ENCODE measurements at places on chromosomes 5 and 9.

GRCh38 chr5:94793113-94793815, 174.8 kb downstream of the SLF1 start:
- DNase-seq, result no peak

GRCh38 chr5:80466669-80467485, 21.0 kb upstream of the FAM151B start:
- no peak for DNase-seq

DNA sequence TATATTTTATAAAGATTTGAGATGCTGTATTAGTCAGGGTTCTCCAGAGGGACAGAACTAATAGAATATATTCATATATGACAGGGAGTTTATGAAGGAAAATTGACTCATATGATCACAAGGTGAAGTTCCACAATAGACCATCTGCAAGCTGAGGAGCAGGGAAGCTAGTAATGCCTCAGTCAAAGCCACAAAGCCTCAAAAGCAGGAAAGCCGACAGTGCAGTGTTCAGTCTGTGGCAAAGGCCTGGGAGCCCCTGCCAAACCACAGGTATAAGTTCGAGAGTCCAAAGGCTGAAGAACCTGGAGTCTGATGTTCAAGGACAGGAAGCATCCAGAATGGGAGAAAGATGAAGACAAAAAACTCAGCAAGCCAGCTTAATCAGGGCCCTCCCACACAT, 382.2 kb downstream of the LRRC70 start:
- DNase-seq, result no peak

- DNase-seq, result no peak
Observed at GRCh38 chr5:36495611-36496010, 110.8 kb upstream of the SLC1A3 start.

DNA sequence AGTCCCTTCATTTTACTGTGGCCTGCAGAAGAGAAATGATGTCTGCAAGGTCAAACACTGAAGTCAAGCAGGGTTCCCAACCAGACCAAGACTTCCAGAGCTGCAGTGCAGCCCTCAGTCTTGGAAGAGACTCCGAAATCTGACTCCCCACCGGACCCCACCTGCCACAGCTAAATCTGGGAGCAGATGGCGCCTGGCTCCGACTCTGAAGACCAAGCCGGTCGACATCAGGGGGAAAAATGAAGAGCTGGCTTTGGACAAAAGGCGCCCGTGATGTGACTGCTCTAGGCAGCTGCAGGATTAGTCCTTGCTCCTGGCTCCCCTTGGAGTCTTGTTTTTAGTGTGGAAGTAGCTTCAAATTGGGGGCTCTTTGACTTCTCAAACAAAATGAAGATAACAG, 72.4 kb upstream of the ZNF622 start:
- DNase-seq, result no peak

- no peak for DNase-seq
Observed at GRCh38 chr5:109956884-109957283, 267.2 kb downstream of the MAN2A1 start.
